ENCODE measurements at places on chromosomes 5 and 9.
A peak's percentile ranks its signal among the peaks of the same experiment; 100 is the strongest.

DNA sequence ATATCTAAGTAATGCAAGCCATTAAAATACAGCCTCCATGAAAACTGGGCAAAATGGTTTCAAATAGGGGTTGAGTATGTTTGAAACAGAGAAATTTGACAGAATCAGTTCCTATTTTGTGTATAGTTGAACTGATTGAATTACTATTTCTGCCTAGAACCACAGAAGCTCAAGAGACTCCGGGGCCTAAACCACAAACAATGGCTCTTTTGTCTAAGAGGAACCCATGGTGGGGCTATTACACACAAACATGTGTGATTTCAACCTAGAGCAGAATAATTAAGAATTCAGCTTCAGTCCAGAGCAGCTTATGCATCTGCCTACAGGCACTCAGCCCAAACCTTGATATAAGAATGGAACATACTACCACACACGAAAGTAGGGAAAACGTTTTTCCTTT lies 171.2 kb upstream of the MPDZ start:
- DNase-seq, result no peak

- DNase-seq, result no peak
These were observed 73.5 kb downstream of the SLF1 start for GRCh38 chr5:94691949-94692348.

DNA sequence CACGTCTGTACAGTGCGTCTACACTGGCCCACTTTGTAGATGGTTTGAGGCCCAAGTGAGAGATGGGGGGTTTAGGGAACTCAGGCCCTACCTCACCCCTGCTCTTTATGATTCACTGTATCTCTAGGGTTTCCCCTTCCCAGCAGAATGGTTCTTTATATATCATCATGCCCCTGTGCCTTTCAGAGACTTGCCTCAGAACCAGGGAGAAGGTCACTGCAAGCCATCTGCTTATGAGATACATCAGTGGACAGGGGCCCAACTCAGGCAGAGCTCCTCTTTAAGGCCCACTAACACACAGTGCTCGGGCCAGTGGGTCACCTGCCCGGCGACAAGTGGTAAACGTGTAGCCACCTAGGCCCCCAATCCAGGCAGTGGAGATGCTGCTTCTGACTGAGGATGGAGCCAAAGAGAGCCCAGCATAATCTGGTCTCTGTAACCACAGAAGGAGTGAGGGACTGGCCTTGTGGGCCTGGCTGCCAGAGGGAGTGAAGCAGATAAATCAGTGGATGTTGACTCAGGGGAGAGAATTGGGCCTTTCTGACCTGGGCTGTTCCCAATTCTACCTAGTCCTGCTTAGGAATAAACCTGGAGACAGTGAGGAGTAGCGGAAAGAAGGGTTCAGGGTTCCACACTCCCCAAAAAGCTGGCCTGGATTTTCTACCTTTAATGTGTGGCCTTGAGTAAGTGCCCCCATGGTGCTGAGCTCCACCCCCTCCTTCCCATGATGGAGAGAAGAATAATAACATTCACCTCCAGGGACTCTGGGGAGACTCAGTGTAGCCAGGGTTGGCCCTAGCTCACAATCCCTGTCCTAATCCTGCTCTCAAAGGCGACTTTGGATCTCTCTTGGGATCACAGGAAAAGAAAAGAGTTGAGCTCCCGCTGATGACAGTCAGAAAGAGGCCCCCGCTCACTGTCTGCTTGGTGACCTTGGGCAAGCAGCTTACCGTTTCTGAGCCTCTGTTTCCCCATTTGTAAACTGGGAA lies 2.8 kb upstream of the DUSP1 start:
- DNase-seq, result no peak

DNA sequence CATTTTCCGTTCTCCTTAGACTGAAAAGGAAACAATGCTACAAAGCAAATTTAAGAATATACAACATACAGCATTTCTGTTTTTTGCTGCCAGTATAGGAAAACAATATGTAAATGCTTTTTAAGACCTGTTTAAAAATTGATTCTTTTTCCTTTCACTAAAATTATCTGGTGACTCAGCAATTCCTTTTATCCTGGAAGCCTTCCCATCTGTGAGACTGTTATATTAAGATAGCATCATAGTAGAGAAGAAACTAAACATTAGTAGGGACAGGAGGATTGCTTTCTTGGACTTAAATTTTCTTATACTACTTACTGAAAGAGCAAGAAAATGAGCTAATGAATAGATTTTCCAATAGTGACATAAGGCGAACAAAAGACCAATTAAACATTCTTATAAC lies 30.0 kb upstream of the GPR21 start:
- DNase-seq, result no peak

GRCh38 chr9:133163504-133164172 lies at the start of gene GBGT1:
Gene GBGT1 (minus strand): TSS chr9:133163914. CDS start chr9:133162412, 1,502 bp downstream.
- no peak for DNase-seq

DNA sequence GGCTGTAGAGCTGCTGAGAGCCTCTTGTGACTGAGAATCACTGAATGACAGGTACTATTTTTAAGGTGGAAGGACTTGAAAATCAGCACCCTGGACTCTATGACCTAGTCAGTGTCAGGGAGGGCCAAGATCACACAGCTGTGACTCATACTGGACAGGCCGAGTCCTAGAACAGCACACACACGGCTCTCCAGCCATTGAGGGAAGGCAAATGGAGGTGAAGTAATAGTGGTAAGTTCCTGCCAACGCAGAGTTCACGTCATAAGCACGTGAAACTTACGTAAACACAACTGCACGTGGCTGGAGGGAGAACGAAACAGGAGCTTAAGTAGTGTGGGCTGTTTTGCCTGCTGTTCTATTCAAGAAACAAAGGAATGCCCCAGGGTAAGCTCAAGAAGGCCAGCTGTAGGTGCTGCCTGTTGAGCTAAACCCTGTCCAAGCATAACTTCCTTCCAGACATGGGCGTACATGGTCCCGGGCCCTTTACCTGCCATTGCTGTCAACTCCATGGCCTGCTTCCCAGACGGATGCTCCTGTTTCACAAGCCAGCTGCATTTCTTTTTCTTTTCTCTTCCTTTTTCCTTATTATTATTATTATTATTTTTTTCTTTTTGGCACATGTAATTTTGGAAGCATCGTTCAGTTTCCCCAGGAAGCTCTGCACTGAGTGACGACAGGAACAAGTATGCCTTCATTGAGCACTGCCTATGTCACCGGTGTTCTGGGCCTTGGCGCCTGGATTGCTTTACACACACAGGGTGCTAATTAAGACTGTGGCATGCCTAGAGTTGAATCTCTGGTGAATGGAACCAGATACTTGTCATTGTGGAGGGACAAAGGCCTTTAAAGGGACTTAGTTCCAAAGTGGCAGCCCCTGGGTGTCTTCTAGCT lies 10.2 kb upstream of the LCP2 start:
- no peak for DNase-seq

GRCh38 chr9:125988479-125989050 lies 241.4 kb downstream of the PBX3 start:
- DNase-seq, result no peak

DNA sequence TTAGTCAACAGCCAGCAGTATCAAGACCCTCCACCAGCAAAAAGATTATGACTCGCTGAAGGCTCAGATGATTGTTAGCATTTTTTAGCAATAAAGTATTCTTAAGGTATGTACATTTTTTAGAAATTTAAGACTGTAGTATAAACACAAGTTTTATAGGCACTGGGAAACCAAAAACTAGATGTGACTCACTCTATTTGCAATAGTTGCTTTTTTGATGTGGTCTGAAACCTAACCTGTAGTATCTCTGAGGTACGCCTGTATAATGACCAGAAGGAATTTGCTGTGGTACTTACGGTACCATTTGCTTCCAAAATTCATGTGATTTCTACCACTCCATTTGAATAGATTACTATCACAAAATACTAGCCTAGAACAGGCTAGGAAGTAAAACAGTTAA lies 60.8 kb downstream of the WDR41 start:
- DNase-seq, result no peak

DNA sequence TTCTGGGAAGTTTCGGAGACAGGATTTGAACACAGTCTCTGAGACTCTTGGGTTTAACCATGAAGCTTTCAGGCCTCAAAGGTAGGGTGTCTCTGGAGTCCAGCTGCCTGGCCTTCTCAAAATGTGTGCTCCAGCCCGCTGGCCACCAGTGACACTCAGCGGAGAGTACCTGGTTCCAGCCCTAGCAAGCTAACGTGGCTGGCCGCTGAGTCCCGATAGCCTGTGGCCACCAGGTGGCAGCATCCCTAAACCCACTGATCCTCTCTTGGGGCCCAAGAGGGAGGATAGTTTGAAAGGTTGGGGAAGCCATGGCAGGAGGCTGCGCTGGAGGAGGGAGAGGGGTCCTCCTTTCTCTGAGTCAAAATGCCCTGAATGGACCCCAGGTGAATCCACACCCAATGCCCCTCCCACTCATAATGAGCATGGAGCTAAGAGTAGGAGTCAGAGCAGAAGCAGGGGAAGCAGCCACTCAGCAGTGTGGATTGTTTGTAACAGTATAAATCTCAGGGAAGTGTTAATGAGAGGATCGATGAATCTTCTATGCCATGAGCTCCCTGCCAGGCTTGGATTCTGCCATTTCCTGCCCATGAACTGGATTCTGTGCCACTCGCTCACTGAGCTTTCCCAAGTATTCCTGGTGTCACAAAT lies 5.4 kb upstream of the TIFAB start:
- peak; percentile 19 for DNase-seq
